Fibroblast of skin of scalp (primary cell): ENCODE measurements at places on chromosomes 2 and 18.

DNA sequence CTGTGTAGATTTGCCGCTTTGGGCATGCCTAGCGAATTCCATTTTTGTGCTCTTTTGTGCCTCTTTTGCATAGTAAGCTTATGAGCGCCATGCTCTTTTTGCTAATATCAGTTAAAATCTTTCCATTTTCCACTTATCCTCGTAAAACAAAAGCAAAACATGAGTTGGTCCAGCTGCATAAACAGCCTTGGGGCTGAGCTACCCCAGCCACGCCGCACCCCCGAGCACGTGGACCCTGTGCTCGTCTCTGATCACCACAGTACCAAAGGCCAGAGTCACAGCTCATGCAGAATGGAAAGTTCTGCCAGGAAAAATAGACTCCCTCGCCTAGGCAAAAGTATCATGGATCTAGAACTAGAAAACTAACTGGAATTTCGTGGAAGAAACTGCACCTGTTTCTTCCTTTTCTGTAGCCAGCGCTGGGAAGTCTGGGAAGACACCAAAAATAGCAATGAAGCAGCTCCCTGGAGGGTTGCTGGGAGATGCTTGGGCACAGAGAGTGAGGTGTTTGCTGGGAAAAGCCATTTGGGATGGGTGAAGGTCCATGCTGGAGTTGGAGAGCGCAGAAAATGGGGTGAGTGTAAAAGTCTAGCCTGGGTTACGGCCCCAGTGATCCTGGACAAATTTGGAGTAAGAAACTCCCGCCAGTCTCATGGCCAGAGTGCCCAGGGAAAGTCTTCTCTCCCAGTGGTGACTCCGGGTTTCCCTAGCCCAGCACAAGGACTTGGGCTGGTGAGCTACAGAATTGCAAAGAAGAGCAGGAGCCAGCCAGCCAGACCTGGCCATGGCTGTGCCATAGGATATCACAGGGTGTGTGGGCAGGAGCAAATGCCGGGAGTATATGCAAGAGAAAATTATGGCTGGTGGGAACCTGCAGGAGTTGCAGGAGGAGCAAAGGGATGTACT is 218.4 kb downstream of the GBX2 start:
- no peak for DNase-seq

GRCh38 chr2:85736456-85737355 is 17.1 kb upstream of the ATOH8 start:
- DNase-seq: peak; percentile 58

GRCh38 chr2:38627391-38627790 is 24.7 kb upstream of the HNRNPLL start:
- no peak for DNase-seq

GRCh38 chr18:59861963-59862819 is 37.6 kb upstream of the PMAIP1 start:
- DNase-seq: no peak

DNA sequence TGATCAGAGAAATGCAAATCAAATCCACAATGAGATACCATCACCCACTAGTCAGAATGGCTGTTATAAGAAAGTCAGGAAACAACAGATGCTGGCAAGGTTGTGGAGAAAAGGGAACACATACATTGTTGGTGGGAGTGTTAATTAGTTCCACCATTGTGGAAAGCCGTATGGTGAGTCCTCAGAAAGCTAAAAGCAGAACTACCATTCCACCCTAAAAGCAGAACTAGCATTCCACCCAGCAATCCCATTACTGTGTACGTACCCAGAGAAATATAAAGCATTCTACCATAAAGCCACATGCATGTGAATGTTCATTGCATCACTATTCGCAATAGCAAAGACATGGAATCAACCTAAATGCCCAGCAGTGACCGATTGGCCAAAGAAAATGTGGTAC is 60.7 kb downstream of the ANKRD62 start:
- DNase-seq: no peak

DNA sequence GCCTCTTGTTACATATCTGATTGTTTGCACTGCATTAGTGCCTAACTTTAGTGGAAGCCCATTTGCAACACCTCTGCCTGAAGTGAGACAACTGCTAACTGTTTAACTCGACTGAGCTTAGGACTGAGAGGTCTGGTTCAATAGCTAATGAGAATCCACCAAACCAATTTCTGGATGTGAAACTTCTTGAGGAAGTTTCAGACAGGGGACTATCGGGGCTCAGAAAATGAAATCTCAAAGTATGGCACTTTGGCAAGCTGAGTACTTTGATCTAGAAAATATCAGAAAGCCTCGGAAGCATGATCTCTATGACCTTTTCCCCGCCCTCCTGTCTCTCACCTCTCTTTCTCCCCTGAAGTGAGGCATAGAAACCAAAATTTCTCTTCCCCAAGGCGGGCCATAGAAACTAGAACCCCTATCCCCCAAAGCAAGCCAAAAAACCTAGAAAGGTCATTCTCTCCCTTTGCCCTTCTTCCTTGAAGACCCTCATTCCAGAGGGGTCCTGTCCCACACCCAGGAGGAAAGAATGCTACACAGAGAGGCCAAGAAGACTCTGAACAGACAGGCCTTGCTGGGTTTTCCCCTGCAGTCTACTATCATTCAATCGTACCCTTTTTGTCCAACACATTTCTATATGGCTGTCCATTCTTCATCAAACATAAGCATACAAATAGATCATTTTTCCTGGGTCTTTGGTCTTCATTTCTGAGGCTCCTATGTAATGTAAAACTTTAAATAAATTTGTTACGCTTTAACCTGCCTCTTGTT is 69.6 kb upstream of the CREB1 start:
- DNase-seq: no peak

GRCh38 chr2:222518570-222519381 is 94.4 kb downstream of the SGPP2 start:
- DNase-seq: peak; percentile 12

- DNase-seq: no peak
Observed at GRCh38 chr2:57080035-57080434, 896.2 kb downstream of the CCDC85A start.

- no peak for DNase-seq
Observed at GRCh38 chr2:85253890-85254289, 73.9 kb downstream of the TGOLN2 start.

DNA sequence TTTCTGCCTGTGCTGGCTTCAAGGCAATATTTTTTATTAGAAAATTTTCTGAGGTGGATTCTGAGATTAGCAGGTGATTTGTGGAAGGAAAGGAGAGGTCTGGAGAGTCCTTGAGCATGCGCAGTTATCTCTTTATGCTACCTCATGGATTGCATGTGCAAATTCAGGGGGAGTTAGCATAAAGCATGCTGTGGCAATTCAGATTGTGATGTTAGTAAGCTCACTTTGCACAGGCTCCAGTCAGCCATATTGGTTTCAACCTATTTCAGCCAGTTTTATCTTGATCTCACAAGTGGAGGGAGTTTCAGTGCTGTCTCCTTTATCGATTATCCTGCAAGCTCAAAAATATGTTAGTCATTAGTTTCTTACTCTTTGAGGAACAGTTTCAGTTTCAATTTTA is 2012.3 kb upstream of the PIK3C3 start:
- DNase-seq: no peak

DNA sequence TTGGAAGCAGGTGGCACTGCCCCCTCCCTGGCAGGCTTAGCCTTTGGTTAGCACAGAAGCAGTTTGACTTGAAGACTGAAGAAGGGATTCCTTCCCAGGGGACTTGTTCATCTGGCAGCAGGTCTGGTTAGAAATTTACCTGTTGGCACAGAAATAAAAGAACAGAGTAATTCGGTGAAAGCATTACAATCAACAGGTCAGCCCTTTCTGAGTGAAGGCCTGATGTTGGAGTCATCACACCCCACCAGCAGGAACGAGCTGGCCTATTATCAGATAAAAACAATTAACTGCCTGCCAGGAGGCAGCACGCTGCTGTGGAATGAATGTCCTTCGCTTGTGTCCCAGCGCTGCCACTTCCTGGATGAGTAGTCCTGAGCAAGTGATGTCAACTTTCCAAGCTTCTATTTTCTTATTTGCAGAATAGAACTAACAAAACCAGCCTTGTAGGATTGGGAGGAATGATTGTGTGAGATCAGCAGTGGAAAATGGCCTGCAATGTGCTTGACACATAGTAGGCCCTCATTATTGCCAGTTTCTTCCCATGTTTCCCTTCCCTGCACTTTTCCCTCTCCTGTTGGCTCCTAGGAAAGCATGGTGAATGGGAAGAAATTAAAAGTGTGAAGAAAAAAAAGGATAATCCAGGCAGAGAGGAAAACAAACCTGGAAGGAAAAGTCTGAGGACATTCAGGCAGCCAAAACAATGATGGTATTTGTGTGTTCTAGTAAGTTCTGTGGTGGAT is 29.0 kb downstream of the LGALSL start:
- DNase-seq: peak; percentile 49

- DNase-seq: peak; percentile 68
Observed at GRCh38 chr18:73487966-73488365, 620.2 kb upstream of the NETO1 start.

- DNase-seq: peak; percentile 6
Observed at GRCh38 chr2:120108749-120109148, 95.9 kb downstream of the EPB41L5 start.

DNA sequence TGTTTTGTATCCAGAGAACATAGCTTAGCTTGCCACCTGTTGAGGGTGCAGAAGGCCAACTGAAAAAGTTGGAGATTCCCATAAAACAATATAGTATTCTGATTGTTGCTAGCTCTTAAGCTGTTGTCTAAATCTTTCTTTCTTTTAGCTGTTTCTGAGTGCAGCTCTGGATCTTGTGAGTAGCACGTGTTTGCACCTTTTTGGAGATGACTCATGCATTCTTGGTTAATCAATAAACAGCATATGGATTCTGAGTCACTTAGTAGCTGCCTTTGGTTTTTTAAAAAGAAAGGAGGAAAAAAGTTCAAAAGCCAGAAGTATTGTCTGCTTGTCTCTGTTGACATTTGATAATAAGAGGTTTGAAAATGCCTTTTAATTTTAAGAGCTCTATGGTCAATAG is 483.0 kb upstream of the FSIP2 start:
- DNase-seq: no peak

GRCh38 chr18:4241090-4241617 is 214.0 kb downstream of the DLGAP1 start:
- peak; percentile 0 for DNase-seq

DNA sequence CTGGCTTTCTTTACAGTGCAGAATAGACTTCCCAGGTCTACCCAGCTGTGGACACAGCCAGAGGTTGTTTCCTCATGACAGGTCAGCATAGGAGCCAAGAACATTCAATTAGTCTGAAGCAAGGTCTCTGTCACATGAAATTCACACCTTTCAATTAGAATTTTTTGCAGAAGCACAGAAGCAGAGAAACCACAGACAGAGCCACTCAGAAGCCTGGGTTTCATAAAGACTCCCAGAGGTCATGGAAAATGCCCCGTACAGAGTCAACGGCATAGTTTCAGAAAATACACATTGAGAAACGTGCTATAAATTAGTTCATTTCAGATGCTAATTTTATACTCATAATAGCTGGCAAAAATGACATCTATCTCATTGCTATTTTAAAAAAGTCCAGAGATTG is 87.0 kb upstream of the TMEM200C start:
- no peak for DNase-seq

- DNase-seq: no peak
Observed at GRCh38 chr2:236968101-236968879, 117.4 kb upstream of the COPS8 start.

- DNase-seq: no peak
Observed at GRCh38 chr2:33518200-33518599, 41.8 kb downstream of the RASGRP3 start.

GRCh38 chr2:155913356-155913755 is 419.2 kb downstream of the NR4A2 start:
- DNase-seq: peak; percentile 1

- DNase-seq: no peak
Observed at GRCh38 chr2:231910771-231911170, 15.4 kb downstream of the NPPC start.

DNA sequence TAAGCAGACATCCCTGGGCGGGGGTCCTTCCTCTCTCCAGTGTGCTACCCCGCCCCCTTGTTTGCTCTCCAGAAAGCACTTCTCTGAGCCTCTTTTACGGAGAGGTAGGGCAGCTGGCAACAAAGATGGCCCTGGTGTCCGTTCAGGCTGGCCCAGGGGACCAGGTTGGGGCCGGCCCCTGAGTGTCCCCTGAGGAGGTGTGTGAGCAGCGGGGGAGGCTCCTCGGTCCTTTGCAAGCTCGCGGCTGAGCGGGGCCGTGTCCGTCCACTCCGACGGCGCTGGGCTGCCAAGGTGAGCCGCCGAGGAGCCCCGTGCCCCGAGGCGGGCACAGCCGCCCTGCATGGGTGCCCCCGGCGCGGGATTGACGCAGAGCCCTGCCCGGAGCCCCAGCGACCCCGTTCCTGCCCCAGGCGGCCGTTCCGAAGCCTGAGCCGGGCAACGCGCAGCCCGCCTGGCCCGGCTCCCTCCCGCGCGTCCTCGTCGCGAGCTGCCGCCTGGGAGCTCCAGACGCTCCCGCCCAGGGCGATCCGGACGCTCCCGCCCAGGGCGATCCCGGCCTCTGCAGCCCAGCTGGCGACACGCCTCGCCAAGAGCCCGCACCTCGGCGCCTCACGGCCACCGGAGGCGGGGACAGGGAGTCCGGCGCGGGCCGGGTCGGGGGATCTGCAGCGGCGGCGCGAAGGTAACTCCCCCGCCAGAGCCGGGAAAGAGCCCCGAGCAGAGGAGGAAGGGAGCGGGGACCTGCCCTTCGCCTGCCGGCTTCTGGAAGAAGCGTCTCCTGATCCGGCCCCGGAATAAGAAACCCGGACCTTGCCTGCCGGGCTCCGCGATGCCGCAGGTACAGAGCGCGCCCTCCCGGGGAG is at the start of gene PROKR1:
Gene PROKR1, plus strand, starts transcription at position 569 of the 863 bp plus-strand sequence. CDS start 2,243 bp downstream, outside the sequence.
- peak; percentile 20 for DNase-seq

DNA sequence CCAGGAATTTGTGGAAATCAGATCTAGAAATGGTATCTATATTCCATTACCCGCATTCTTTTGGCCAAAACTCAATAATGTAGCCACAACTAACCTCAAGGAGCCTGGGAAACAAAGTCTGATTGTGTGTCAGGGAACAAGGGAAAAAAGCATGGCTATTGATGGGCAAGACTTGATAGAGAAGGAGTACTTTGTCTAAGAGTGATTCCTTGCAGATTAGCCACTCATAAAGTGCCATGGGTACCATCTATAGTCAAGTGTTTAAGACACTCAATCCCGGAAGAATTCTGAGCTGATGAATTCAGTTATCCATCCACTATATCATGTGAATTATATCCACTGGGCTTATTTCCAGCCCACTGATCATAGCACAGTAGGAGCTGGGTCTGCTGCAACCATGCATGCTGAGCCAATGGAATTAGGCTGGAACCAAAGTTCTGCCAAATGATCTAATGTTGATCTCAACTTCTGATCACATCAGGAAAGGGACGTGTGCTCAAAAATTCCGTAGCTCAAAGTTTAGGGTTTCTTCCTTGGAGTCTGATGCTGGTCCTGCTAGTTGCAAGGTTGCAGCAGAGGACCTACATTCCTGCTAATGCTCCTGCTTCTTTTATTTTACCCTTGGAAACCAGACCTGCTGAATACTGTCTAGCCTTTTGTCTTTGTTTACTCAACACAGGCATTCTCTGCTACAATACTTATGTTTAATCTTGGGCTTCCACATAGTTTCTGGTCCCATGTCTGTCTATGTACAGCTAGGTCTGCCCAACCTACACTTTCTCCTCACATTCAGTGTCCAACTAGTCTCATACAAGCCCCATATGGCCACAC is 629.7 kb downstream of the IRS1 start:
- DNase-seq: no peak
